Activated T-helper 1 cell treated with Interleukin-2 at 50 U/mL for 16 hours (primary cell): ENCODE measurements at places on chromosomes 11 and 22.

GRCh38 chr11:78420796-78421209, 3.2 kb upstream of the GAB2 start:
- no peak for DNase-seq

DNA sequence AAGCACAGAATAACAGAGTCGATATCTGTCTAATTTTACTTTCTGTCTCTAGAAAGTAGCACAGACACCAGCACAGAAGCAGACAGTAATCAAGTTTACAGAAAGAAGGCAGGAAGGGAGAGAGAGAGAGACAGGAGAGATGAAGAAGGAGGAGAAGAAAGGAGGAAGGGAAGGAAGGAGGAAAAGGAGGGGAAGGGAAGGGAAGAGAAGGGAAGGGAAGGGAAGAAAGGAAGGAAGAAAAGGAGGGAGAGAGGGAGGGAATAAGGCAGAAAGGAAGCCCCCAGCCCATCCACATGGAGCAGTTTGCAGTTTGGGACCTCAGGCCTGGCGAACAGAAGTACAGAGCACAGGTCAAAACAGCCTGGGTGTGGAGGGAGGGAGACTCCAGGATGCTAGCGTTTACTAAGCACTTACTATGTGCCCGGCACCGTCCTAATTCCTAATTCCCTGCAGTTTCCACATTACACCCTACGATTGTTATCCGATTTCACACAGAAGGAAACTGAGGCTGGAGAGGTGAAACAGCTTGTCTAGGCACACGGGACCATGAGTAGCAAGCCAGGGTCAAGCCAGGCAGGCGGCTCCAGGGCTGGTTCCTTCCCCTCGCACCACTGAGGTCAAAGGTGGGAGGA, 46.0 kb upstream of the WNT7B start:
- no peak for DNase-seq

GRCh38 chr11:35141571-35141971, 2.6 kb downstream of the CD44 start:
- DNase-seq = no peak

- no peak for DNase-seq
Observed at GRCh38 chr11:32088117-32088941, 2.5 kb upstream of the RCN1 start.

GRCh38 chr22:23397613-23398567, 182.2 kb downstream of the IGLL1 start:
- DNase-seq = no peak

DNA sequence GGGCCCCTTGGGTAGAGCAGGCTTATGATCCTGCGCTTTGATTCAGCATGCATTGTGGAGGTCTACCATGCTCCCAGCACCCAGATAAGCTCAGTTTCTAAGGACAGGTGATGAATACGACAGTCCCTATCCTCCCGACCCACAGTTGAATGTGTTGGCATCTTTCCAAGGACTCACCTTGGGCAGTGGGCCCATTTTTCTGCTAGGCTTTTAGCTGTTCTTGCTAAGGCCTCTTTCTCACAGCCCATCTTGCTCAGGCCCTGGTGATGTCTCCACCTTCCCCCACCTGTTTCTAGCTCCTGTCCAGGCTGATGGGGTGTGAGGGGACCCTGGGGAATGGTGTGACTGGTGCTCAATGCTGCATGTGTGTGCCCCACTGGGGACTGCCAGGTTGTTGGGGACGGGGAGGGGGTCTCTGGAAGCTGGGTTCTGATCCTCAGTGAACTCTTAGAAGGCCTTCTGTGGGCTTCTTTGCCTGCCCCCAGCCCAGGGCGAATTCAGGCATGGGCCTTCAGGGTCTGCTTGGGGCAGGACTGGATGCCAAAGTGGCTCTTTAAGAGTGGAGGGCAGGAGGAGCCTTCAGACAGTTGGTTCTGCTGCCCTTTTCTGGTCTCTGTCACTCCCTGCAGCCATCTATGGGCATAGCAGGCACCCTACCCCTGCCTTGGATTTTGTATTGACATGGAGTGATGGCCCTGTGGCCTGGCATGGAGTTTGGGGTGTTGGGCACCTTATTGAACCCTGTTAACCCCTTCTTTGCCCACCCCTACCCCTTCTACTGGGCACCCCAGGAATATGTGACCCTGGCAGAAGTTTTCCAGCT, 33.1 kb downstream of the PHLDB1 start:
- no peak for DNase-seq

DNA sequence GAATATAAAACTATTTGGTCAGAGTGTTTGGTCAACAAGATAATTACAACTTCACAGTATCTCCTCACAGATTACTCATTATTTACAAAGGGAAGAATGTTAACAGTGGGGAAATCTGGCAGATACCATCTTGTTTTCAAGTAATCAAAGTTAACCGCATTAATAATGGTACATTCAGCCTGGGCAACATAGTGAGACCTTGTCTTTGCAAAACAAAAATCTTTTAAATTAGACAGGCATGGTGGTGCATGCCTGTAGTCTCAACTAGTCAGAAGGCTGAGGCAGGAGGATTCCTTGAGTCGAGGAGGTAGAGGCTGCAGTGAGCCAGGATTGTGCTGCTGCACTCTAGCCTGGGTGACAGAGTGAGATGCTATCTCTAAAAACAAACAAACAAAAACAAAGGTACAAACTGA, 78.5 kb downstream of the ACER3 start:
- DNase-seq = no peak

DNA sequence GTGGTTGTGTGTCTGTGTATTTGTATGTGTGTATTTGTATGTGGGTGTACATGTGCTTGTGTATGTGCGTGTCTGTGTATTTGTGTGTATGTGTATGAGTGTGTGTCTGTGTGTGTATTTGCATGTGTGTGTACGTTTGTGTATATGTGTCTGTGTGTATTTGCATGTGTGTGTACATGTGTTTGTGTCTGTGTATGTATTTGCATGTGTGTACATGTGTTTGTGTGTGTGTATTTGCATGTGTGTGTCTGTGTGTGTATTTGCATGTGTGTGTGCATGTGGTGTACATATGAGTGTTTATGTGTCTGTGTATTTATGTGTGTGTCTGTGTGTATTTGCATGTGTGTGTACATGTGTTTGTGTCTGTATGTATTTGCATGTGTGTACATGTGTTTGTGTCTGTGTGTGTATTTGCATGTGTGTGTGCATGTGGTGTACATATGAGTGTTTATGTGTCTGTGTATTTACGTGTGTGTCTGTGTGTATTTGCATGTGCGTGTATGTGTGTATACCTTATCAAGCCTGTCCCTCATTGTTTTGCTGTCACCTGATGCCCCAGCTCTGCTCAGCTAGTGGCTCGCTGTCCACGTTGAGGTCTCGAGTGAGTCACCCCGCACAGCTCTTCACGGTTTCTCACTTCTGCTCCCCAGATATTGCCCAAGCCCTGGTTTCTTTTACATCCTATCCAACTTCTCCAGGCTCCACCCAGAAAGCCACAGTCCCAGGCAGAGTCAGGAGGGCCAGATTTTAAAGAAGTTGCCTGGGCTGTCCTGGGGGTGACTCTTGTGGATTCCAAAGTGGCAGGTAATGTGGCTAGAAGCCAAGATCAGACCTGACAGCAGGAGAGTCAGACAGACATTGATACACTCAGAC, 15.2 kb downstream of the MB start:
- DNase-seq = no peak

- DNase-seq = no peak
Observed at GRCh38 chr11:17812091-17812864, 77.7 kb downstream of the KCNC1 start.

DNA sequence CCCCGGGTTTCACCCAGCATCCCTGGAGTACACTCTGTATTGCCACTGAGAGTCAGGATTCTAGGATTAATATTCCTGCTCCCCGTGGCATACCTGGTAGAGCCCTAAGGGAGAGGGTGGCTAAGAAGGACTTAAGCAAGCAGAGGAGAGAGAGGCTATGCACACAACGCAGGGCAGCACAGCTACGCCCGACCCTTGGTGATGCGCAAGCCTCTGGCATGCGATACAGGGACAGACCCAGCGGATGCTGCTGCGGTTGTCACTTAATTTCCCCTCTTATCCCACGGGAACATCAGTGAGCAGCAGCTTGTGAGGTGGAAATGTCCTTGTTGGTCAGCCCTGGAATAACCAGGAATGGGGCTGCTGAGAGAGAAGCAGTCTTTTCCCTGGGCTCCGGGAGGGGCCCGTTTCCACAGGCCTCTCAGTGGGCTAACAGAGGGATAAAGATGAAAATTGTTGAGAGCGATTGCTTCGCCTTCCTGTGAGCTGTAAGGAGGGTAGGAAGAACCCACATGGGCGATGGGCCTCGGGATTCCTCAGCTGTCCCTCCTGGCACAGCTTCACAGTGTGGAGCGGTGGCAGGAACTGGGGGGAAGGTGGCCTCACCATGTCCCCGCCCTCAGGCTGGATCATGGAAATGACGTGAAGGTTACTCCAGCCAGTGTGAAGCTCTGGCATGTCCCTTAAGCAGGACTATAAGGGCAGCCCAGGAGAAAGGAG, 48.4 kb upstream of the RAB1B start:
- no peak for DNase-seq

GRCh38 chr22:45603619-45604018, 68.0 kb upstream of the ATXN10 start:
- no peak for DNase-seq

DNA sequence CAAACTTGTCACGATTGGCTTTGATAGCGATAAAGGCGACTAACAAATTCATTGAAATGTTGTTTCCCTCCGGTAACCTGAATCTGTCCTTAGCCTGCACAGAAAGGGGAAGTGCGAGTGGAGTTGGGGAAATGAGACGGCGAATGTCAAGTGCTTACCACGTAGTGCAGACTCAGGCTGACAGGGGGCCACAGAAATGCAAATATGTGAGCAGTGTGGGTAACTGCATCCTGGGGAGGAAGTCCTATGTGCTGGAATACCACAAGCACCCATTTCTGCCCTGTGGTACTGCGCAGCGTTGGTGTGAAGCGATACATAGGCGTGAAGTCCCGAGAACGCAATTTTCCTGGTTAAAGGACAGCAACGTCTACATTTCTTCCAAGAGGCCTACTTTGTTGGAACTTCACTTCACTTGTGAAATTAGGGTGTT, 869 bp upstream of the EIF4ENIF1 start:
- peak; percentile 27 for DNase-seq

DNA sequence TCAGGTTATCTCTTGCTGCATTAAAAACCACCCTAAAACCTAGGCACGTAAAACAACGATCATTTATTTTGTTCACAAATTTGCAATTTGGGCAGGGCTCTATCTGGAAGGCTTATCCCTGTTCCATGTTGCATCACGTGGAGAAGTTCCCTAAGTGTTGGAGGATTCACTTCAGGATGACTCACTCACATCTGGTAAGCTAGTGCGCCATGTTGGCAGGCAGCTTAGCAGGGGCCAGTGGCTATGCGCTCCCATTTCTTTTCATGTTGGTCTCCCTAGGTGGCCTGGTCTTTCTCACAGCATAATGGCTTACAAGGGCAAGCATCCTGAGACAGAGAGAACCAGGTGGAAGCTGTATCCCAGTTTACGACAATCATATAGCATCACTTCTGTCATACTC, 226.8 kb downstream of the BLID start:
- DNase-seq = no peak

GRCh38 chr11:76861490-76861953, 804 bp downstream of the ACER3 start:
- DNase-seq = no peak

- DNase-seq = no peak
Observed at GRCh38 chr11:16902781-16903378, 111.3 kb downstream of the PLEKHA7 start.

GRCh38 chr11:45806937-45807791, 2.2 kb downstream of the SLC35C1 start:
- DNase-seq = no peak

DNA sequence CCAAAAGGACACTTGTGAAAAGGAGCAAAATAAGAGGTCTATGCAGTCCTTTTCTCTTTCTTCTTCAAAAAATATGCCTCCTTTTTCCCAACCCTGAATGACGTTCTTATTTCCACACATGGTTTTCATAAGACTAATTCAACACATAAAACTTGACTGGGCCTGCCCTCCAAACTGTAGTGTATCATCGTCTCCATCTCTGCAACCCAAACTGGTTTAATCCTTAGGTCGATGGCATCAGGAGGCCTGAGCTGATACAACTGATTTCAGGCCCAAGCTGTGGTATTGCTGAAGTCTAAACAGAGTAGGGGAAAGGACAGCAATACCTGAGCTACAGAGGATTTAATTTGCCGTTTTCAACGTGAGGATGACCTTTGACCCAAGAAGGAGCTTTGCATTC, 130.0 kb upstream of the MTNR1B start:
- no peak for DNase-seq

DNA sequence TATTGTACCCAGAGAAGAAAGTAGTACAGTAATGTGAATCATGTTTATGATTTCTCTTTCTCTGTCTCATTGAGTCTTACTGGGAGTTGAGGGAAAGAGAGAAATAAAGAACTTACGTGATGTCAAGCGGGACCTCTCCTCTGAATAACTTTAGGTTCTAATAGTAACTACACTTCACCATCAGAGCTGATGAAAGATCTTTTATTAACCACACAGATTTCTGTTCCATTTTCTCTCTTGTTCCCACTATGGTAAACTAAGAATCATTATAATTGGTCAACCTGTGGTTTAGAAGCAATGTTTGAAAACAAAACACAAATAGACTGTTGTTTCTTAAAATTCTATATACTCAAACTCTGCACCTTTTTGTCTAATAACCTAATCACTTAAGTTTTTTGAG, 142.3 kb downstream of the ELP4 start:
- no peak for DNase-seq

- DNase-seq = no peak
Observed at GRCh38 chr11:122120096-122120495, 4.1 kb upstream of the BLID start.

DNA sequence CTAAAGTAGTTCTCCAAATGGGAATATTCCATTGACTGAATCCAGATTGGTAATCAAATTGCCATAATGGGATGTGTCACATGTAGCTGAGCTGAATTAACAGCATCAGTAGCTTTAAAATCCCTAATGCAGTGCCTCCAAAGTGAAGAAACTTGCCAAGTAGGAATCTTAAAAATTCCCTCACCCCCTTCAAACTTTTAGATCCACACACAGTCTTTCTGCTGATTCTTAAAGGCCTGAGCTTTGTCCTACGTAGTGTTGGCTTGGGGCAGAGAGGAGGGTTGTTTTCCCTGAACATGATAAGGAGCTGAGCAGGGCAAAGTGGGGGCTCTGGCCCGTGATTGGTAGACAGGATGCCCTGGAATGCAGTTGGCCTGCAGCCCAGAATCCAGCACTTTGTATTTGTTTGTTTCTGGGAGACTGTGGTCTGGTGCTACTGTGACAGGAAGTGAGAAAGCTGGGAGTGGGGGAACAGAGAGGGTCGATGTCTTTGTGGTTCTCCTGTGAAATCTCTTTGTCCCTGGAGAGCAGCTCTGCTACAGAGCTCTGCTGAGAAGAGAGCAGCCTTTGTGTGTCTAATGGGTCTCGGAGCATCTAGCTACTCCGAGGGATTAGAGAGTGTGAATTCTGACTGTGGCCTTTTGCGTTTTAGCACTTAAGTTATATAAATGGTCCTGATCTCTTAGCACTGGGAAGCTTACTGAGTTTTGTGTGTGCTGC, 16.9 kb downstream of the CTNND1 start:
- no peak for DNase-seq

- DNase-seq = no peak
Observed at GRCh38 chr11:72254299-72254993, 10.5 kb upstream of the PHOX2A start.

GRCh38 chr11:75142714-75143419, 8.0 kb upstream of the SLCO2B1 start:
- DNase-seq = peak; percentile 62
